ENCODE measurements at places on chromosomes 12 and 14.

DNA sequence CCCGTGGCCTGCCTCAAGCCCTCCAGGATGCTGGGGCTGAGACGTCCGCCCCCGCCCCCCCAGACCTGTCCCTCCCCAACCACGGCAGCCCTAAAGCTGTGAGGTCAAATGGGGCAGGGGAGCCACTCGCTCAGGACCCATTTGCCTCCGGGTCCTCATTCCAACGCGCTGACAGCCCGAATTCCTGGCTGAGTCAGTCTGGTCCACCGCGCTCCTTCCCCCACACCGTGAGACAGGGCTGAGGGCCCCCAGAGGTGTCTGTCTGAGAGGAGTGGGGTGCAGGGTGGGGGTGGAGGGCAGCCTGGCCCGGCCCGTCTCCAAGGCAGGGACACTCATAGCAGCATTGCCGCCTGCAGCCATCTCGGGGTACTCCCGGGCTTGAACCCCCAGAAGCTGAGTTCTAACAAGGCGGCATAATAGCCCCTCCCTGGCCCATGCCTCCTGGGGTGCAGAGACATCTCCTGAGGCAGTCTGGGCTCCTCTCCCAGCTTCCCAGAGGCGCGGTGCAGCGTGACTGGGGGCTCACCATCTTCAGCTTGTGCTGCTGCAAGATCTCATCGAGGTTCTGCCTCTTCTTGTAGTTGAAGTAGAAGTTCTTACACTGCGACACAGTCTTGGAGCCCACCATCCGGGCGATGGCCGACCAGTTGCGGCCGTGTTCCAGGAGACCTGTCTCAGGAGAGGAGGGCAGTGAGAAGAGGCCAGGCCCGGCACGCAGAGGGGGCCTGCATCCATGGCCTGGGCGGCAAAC, 90.5 kb downstream of the RFLNA start:
- DNase-seq, result no peak

DNA sequence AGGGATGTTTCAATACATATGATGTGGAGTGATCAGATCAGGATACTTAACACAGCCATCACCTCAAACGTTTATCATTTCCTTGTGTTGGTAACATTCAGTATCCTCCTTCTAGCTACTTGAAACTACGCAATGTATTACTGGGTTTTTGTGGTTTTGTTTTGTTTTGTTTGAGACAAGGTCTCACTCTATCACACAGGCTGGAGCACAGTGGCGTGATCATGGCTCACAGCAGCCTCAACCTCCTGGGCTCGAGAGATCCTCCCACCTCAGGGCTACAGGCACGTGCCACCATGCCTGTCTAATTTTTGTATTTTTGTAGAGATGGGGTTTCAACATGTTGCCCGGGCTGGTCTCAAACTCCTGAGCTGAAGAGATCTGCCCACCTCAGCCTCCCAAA, 70.2 kb upstream of the BCL11B start:
- DNase-seq, result no peak

- no peak for DNase-seq
Measured at GRCh38 chr14:80427101-80427500, 215.8 kb upstream of the DIO2 start.

GRCh38 chr12:52165096-52165855, 26.5 kb downstream of the KRT80 start:
- DNase-seq, result no peak

DNA sequence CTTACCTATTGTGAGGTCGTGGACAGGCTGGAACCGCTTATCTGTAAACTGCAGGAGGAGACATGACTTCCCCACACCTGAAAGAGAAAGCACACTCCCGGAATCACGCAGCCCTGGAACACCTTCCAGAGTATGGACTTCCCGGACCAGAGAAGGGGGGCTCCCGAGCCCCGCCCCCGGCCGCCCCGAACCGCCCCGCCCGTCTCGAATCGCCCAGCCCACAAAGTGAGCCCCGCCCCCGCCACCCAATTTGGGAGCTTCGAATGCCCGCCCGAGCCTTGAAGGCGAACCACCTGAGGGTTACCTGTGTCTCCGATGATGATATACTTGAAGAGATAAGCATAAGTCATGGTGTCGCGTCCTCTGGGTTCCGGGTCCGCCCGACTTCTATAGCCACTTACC, 235 bp downstream of the RAB2B start:
- no peak for DNase-seq

- no peak for DNase-seq
Measured at GRCh38 chr12:100356644-100357223, at the start of gene SLC17A8. Gene SLC17A8 (plus strand): TSS chr12:100357074. CDS start chr12:100357392, 318 bp downstream.

DNA sequence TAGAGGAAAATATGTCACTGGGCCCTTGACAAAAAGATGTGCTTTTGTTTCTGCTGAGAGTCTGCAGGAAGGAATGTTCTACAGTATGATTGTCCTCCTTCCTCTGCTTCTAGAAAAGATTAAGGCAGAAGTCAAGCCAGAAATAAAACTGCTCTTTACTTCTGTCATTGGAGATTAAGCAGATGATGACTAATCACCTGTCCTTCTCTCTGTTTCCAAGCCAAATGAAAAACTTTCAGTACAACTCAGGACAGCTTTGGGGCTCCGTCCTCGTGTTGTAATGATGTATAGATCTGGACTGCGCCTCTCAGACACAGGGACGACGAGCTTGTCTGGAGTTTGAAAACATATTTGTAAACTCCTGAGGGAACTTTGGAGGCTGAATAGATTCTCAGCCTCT, 159.3 kb downstream of the DYRK2 start:
- DNase-seq, result no peak

Data from GM06990 (cell line).